ENCODE measurements at places on chromosomes 7 and 10.

- no peak for DNase-seq
Observed at GRCh38 chr7:142348100-142348499, 90.2 kb upstream of the PRSS58 start.

DNA sequence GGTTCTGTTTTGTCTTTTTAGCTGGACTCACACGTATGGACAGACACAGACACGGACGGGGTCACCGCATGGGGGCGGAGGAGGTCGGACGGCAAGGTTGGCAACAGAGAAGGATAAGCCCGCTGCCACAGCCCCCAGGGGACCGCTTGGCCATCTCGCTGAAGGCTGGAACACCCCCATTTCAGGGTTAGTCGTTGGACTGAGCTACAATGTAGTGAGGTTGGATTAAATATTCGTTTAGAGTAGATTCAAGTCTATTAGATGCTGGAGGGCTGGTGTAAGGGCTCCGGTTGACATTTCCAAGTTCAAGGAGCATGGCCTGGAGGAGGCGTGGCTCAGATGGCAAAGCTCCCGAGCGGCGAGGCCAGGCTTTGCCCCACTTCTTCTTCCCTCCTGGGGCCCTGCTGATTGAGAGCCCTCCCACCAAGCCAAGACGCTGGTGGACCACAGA is 35.2 kb downstream of the PPIF start:
- no peak for DNase-seq

GRCh38 chr7:156626220-156626895 is 14.2 kb upstream of the RNF32 start:
- no peak for DNase-seq

DNA sequence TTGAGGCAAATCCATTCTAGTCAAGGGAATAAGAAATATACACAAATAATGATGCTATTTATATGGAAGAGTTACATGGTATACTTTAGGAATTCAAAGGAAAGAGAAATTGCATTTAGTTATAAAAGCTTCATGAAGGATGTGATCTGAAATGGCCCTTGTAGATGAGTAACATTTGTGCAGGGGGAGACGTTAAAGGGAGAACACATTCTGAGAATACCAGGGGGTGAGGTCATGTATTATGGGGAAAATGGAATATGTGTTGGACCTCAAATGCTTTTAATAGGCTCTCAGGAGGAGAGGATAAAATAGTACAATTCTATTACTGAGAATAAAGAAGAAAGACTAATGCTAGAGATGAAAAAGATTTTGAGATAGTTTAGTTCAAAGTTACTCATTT is 122.5 kb upstream of the NOBOX start:
- no peak for DNase-seq

GRCh38 chr10:84296091-84296981 is 32.1 kb upstream of the CCSER2 start:
- DNase-seq = no peak

- no peak for DNase-seq
Observed at GRCh38 chr7:45187946-45188411, 30.4 kb downstream of the RAMP3 start.

- no peak for DNase-seq
Observed at GRCh38 chr7:142796001-142796500, 25.3 kb downstream of the PRSS2 start.

DNA sequence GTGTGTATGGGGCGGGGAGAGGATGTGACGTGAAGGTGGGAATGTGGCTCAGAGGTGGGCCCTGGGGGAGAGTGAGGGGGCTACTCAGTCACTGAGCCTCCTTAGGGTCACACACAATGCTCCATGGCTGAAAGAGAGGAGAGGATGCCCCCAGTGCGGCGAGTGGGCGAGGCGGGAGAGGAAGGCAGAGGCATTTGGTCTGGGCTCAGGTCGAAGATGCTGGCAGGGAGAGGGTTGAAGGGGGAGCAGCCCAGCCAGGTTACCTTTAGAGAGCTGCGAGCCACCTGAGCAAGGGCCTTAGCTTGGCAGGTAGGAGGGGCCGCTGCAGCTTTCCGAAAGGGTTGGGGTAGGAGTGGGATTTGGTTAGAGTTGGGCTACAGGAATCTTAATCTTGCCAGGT is 4.7 kb upstream of the LOXL4 start:
- no peak for DNase-seq
